A549 treated with Mapracorat at 1 μM for 4 hours (cell line): ENCODE measurements at places on chromosomes 5 and 9. TPM values are rescaled to one million over a fixed set of nuclear protein-coding genes. Genes with fewer than 3 reads are reported as not detected.

C5orf52 gene
- total RNA-seq, result not detected in 5 replicates

GAPVD1 gene
- total RNA-seq, result 12.1 to 16.9 TPM (median 14.0 TPM) in 5 replicates

TMC1 gene
- total RNA-seq, result 0.03 to 0.10 TPM in 2 of 5 replicates, not detected in the others

PCDHB7 gene
- 0.05 TPM in 1 of 5 replicates, not detected in the others for total RNA-seq
